ENCODE measurements at places on chromosomes 12 and 14.
A peak's percentile ranks its signal among the peaks of the same experiment; 100 is the strongest.

DNA sequence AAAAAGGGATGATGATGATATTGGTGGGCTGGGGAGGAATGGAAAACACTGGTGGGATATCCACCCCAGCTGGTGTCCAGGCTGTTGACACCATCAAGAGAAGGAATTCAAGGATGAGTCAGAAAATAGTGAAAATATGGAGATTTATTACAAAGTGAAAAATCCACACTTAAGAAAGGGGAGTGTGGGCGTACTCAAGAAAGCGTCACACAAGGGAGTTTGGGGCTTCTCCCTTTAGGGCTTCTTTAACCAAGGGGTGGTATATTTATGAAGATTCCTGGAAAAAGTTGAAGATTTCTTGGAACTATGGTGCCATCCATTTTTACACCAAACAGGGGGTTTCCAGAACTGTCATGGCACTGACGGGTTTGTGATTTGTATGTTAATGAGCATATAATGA lies 63.1 kb upstream of the ARID2 start:
- DNase-seq, result no peak

- no peak for DNase-seq
Measured at GRCh38 chr14:100487304-100487703, 99.9 kb downstream of the BEGAIN start.

DNA sequence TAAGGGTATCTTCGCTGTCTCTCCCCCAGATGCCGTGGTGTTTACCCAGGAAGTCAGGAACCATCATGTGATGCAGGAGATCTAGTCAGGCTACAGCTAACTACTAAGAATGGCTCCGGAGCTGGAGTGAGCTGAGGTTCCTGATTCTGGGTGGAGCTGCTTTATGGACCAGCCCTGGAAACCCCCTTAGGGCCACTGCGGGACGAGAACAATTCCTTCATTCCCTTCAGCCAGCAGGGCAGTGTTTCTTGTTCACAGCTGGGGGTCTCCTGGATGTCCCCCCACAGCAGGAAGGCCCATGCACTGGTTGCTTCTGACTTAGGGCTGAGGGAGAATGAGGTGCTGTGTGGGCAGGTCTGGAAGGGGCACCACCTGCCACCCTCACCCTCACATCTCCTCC lies 199.3 kb downstream of the ADGRD1 start:
- no peak for DNase-seq

DNA sequence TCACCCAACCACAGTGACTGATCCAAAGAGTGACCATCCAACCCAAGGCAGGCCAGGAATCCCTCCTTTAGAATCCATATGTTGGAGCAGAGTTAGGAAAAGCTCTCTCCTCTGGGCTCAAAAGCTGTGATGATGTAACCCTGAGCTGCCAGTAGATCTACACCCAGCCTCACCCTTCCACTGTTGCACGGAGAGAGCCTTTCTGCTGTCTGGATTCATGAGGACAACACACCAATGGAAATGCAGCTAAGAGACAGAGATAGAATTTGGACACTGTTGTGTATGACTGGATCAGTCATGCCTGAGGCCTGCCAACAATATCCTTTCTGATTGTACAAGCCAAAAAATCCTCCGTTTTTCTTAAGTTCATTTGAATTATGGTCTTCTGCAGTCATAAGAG lies 4.4 kb upstream of the OR6J1 start:
- DNase-seq, result no peak

DNA sequence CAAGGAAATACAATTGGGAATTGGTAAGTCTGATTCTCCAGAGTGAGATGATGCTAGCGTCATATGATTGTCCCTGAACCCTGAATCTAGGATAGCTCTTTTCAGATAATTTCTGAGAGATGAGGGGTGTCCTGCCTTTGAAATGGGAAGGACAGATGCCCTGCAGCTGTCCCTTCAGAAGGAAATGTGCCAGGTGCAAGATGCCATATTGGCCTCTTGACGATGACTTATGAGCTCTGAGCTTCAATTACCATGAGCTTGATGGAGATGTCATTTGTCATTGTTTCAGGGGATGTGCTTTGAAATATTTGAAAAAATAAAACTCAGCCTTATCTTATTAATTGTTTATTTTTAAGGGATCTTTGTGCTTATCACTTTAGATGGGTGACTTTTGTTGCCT lies 185.1 kb downstream of the DACT1 start:
- DNase-seq, result no peak

GRCh38 chr14:61025251-61026223 lies 44.5 kb downstream of the SLC38A6 start:
- no peak for DNase-seq

DNA sequence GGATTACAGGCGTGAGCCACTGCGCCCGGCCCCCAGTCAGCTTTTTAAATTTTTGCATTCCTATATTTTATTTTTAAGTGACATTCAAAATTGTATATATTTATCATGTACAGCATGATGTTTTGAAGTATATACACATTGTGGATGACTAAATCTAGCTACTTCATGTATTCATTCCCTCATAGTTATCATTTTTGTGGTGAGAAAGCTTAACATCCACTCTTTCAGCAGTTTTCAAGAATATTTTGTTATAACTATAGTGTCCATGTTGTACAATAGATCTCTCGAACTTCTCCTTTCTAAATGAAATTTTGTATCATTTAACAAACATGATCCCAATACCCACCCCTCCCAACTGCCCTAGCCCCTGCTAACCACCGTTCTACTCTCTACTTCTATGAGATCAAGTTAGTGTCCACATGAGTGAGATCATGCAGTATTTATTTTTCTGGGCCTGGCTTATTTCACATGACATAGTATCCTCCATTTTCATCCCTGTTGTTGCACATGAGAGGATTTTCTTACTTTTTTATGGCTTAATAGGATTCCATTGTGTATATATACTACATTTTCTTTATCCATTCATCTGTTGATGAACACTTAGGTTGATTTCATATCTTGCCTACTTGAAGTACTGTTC lies 8.8 kb upstream of the HEBP1 start:
- no peak for DNase-seq

DNA sequence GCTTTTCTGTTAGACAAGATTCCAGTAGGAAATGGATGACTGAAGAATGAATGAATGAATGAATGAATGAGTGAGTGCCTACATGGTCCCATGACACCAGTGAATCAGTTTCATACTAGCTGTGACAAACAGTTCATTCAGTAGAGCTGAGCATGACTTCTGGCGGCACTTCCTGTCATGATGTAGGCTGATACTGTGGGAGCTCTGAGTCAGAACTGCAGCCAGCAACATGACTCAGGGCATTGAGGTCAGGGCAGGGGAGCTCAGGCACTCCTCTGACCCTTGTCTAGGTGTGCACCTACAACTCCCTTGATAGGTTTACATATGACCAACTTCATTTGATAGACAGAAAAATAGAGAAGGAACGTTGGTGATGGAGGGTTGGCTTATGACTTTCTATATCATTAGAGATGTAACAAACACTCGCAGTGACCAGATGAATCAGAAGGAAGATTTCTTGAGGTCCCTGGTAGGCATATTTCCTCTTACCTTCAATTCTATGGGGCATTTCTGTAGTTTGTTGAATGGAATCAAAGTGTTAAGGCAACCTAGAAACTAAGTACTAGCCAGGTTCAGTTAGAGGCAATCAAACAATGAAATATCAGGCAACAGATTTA lies 139.3 kb upstream of the ARHGAP5 start:
- peak; percentile 29 for DNase-seq

GRCh38 chr14:75198291-75198933 lies 22.0 kb upstream of the TMED10 start:
- DNase-seq, result peak; percentile 68

- no peak for DNase-seq
Measured at GRCh38 chr14:36317650-36318049, 2.8 kb downstream of the MBIP start.

DNA sequence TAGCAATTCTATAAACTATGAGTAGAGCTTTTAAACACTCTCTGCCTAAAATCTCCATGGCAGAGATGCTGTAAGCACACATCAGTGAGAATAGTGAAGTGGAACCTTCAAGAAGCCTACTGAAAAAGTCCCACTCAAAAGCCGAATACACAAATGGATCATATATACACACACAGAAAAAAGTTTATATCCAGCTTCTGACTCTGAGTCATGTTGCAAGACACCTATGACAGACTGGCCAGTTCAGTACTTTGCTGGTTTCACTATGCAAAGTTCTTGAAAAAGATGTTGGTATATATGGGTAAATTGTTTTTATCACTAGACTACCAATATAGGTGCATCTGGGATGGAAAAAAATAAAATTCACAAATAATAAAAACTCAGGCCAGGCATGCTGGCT lies 126.1 kb downstream of the KCNK10 start:
- DNase-seq, result no peak

DNA sequence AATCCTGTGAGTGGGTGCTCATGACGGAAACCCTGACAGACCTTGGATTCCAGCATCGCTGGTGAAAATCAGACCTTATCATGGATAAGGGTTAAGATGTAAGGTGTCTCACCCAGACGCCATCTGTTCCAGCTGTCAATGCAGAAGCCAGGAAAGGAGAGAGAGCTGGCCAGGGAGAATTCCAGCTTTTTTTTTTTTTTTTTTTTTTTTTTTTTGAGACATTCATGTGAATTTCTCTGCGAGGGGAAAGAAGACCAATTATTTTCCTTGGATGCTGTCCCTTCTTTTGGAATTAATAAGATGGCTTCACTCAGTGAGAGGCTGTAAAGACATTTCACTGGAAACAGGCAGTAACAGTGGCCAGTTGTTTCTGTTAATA lies 1.8 kb downstream of the TRAF3 start:
- no peak for DNase-seq

- no peak for DNase-seq
Measured at GRCh38 chr14:67358924-67359774, 455 bp downstream of the ATP6V1D start.

DNA sequence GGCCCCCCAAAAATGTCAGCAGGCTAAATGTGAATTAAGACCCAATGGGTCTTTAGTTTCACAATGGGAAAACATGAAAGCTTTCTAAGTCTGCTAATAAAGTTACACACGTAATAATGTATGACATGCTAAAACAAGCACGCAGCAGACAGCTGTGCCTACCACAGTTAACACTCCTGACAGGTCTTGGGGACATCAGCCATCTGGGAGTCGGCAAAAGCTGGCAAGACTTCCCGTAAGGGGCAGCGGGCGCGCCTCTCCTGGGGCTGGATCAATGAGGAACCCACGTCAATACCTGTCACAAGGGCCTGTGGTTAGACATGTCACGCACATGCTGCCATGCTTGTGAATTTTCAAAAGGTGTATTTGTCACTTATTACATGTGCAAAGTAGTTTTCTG lies 45.0 kb downstream of the ACTN1 start:
- DNase-seq, result no peak

GRCh38 chr14:34733245-34733644 lies 18.9 kb upstream of the CFL2 start:
- DNase-seq, result no peak

DNA sequence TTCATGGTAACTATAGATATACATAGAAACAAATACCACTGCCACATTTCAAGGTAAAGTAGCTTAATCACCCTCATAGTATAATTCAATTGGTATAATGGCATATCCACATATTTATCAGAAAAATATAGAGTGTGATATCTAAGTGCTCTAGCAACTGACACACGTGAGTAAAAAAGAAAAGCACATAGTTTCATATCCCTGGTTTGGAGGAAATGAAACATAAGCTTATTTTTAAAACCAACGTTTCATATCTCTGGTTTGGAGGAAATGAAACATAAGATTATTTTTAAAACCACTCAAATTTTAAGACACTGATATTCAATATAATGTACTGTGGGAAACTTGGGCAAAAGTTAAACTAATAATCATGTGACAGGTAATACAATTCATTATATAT lies 2.1 kb downstream of the OR6C70 start:
- no peak for DNase-seq

DNA sequence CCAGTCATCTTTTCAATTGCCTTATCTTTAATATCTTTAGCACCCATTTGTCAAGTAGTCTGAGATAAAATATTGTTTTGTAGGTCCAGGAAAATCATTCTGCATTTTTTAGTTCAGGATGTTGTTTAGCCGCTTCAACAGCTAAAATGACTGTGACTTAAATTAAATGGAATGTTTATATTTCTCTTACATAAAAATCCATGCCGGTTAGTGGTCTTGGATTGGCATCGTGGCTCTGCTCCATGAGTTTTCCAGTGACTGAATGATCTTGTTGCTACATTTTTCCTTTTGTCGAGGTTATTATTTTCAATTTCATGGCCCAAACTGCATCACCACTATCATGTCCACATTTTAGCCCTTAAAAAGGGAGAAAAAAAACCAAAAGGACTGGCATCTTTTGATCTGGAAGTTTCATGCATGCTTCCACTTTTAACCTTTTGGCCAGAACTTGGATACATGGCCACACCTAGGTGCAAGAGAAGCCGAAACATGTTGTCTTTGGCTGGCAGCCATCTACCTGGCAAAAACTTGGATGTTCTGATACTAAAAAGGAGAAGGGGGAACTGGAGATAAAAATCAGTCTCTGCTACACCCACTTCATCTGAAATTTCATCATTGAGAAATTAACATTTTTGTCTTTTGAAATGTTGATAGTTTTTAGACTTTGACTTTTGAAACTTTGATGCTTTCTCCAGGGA lies 142.4 kb downstream of the OTOGL start:
- no peak for DNase-seq

DNA sequence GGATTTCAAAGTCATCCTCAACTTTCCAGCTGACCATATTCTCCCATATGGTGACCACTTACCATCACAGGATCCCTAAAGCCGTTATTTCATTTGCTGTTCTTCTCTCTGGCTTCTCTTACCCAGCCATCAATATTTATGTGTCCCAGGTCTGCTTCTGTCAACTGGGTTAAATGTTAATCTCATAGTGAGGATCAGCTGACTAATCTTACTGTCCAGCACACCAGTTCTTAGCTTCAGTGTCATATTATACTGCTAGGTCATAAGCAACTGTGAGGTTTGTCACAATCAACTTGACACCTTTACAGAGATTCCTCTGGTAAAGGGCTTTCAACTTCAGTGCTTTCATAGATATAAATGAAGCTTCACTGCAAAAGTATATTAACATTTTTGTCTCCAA lies 294.4 kb downstream of the DIO2 start:
- no peak for DNase-seq

DNA sequence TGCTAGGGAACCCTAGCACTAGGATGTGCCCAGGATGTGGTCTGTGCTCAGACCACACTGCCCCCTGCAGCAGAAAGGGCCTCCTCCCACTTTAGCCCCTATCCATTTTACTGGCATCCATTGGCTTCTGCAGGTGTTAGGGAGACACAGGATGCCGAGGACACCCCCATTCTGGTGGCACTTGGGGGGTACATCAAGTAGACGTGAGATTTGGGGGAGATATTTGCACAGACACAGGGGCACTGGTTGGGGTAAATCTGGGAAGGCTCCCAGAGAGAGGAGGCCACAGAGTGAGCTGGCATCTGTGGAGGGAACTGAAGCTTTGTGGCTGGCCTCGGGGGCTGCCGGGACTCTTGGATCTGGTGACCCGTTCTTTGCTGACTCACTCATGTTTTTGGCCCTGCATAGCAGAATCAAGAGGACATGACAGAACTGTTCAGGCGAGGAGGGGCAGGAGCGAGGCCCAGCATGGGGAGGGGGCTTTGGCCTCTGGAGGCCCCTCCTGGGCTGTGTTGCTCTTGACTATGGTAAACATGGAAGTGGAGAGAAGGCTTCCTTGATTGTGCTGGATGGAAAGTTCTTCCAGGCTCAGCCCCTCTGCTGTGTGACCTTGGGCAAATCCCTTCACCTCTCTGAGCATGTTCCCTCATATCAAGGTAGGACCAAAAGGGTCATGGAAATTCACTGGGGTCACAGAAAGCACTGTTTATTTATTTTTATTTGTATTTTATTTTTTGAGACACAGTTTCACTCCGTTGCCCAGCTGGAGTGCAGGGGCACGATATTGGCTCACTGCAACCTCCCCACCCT lies 1.8 kb downstream of the PLBD2 start:
- DNase-seq, result no peak

GRCh38 chr12:32063796-32064195 lies 42.9 kb upstream of the BICD1 start:
- DNase-seq, result no peak

All from ascending aorta (tissue), 2 donors.